Activated CD4-positive, alpha-beta memory T cell treated with anti-CD3 and anti-CD28 coated beads, Interleukin-2, amount 10 ng/mL, durations not matched to agents 7 days and 5 days (primary cell): ENCODE measurements at places on chromosomes 5 and 9. TPM values are rescaled to one million over a fixed set of nuclear protein-coding genes. Genes with fewer than 3 reads are reported as not detected.

ACTBL2 gene
- not detected for total RNA-seq

GABRA6 gene
- not detected for total RNA-seq

DNA sequence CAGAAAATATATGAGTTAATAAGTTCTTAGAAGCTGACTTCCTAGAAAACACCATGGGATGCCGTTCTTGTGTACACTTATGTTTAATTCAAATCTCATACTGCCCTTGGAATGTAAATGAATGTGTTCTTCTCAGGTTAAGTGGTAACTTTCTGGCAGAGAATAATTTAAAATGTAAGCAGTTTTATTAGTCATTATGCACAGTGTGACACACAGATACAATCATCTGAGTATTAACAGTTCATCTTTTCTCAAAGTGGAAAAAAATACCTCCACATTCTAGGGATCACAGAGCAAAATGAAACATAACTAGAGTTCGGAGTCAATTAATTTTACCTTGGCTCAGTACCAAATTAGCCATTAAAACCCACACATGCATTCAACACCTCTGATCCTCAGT lies 508.1 kb downstream of the CDH9 start:
- H3K36me3 ChIP-seq, result no peaks in the 10 kb centered on the region
- no peaks in the 10 kb centered on the region for H3K27me3 ChIP-seq
- H3K4me1 ChIP-seq, result no peaks in the 10 kb centered on the region

GRCh38 chr5:73663161-73663859 lies 37.3 kb downstream of the ARHGEF28 start:
- no peak overlapping the region for H3K4me3 ChIP-seq
- no peak overlapping the region for H3K27ac ChIP-seq
- H3K27me3 ChIP-seq, result peaks cover 42% of the 10 kb centered on the region
- no peaks in the 10 kb centered on the region for H3K36me3 ChIP-seq
- no peaks in the 10 kb centered on the region for H3K4me1 ChIP-seq
- DNase-seq, result no peak

GRCh38 chr5:3602785-3603502 lies 7.3 kb downstream of the IRX1 start:
- no peak for DNase-seq
- no peak overlapping the region for H3K27ac ChIP-seq
- peaks cover 12% of the 10 kb centered on the region for H3K36me3 ChIP-seq
- peaks cover 50% of the 10 kb centered on the region for H3K27me3 ChIP-seq

DNA sequence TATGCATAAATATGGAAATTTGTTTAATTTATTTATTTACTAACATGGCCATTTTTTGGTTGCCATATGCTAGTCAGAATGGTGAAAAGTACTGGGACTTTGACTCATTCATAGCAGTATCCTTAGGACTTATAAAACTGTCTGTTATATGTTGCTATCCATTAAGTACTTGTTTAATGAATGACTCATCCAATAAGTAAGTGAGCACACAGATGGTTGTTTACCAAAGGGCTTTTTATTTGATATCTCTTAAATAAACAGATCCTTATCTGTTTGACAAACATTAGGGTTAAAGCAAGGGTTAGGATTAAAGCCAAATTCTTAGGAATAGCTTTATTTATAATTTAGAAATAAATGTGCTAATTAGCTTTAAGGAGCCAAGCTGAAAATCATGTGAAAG lies 183.4 kb downstream of the FBXO4 start:
- peaks cover 11% of the 10 kb centered on the region for H3K4me1 ChIP-seq
- no peaks in the 10 kb centered on the region for H3K27me3 ChIP-seq
- H3K4me3 ChIP-seq, result no peak overlapping the region
- no peak overlapping the region for H3K27ac ChIP-seq

DNA sequence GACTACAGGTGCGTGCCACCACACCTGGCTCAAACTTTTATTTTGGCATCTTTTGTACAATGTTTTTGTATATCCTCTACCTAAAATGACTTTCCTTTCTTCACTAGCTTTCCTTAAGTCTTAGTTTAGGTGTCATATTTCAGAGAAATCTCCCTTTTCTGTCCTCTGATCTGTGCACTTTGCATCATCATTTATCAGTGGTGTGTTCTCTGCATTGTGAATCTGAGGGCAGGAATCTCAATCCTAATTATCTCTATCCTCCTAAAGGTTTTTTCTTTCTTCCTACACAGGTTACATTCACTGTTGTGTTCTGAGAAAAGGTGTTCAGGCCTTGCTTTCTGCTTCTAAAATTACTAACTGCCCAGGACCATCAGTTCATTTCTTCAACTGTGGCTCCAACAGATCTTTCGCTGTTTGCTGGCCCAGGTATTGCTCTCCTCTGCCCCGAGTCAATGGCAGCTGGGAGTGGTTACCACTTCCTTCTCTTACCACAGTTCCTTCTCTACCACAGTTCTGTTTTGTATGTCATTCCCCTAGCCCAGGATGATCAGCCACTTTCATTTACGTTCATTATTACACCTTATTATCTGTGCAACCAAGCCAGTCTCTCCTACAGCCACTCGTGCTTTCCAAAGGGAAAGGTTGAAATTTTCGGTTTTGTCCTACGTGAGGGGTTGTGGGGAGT lies 14.0 kb downstream of the TGFBR1 start:
- peak overlapping the region; percentile 91 for H3K27ac ChIP-seq
- DNase-seq, result peak; percentile 74
